ENCODE measurements at places on chromosomes 7 and 10.
A peak's percentile ranks its signal among the peaks of the same experiment; 100 is the strongest.

- H3K27me3 ChIP-seq, result no peaks in the 10 kb centered on the region
- H3K27ac ChIP-seq, result no peak overlapping the region
- DNase-seq, result no peak
- no peaks in the 10 kb centered on the region for H3K36me3 ChIP-seq
These were observed 12.7 kb upstream of the LARP4B start for GRCh38 chr10:944034-944831.

DNA sequence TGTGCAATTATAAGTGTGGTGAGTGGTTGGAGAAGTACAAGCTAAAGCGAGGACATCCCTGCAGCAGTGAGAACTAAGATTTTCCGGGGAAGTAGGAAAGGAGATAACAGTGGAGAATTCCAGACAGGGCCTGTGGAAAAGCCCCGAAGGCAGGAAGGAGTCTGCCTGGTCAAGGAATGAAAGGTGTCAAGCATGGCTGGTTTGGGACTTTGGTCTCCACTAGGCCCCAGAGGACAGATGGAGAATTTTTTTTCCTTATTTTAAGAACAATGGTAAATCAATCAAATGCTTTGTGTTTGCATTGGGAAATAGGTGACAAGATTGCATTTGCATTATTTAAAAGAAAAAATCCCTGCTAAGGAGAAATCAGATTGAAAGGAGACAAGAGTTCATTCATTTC is 3.2 kb upstream of the CEP55 start:
- no peak overlapping the region for H3K4me3 ChIP-seq
- no peak overlapping the region for H3K27ac ChIP-seq
- DNase-seq, result no peak
- H3K4me1 ChIP-seq, result no peaks in the 10 kb centered on the region

DNA sequence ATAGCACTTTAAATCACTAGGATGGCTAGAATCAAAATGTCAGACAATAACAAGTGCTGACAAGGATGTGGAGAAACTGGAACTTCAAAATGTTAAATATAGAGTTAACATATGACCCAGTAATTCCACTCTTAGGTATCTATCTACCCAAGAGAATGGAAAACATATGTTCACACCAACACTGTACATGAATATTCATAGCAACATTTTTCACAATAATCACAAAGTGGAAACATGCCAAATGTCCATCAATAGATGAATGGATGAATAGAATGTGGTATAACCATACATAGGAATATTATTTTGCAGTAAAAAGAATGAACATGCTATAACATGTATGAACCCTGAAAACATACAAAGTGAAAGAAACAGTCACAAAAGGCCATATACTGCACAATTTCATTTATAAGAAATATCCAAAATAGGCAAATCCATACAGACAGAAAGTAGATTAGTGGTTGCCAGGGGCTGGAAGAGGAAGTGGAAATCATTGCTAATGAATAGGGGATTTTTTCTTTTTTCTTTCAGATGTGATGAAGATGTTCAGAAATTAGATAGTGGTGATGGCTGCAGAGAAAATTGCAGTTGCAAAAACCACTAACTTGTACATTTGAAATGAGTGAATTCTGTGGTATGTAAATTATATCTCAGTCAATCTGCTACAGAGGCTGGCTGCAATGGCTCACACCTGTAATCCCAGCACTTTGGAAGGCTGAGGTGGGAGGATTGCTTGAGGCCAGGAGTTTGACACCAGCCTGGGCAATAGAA is 93.0 kb downstream of the CPVL start:
- H3K36me3 ChIP-seq, result no peaks in the 10 kb centered on the region
- H3K4me3 ChIP-seq, result no peak overlapping the region
- no peaks in the 10 kb centered on the region for H3K4me1 ChIP-seq
- no peaks in the 10 kb centered on the region for H3K27me3 ChIP-seq

DNA sequence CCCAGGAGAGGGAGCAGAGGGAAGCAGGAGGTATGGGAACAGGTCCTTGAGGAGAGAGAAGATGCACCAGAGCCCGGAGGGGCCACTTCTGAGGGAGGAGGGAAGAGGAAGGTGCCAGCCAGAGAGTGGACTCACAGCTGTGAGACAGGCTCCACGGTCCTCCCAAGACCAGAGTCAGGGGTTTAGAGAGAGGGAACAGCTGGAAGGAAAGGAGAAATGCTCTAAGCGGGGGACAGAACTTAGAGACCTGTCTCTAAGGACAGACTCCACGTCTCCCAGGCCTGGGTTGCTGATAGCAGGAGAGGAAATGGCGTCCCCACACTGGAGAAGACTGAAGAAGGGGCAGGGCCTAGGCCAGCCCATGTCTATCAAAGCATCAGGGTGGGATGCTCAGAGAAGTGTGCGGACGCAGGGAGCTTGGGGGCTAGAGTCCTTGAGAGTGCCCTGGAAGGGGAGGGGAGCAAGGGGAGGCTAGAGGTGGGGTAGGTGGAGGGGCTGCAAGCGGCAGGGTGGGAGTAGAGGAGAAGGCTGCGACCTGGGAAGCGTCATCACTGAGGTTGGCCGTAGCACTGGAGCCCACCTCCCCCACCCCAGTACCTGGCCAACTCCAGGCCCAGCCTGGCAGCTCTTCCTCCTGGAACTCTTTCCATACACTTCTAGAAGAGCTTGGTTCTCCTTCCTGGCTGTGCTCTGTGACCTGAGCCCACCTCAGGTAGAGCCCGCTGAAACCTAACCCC is 25.6 kb upstream of the GRID1 start:
- no peak overlapping the region for H3K27ac ChIP-seq
- H3K4me3 ChIP-seq, result no peak overlapping the region
- no peaks in the 10 kb centered on the region for H3K27me3 ChIP-seq
- H3K4me1 ChIP-seq, result no peaks in the 10 kb centered on the region
- no peaks in the 10 kb centered on the region for H3K36me3 ChIP-seq

DNA sequence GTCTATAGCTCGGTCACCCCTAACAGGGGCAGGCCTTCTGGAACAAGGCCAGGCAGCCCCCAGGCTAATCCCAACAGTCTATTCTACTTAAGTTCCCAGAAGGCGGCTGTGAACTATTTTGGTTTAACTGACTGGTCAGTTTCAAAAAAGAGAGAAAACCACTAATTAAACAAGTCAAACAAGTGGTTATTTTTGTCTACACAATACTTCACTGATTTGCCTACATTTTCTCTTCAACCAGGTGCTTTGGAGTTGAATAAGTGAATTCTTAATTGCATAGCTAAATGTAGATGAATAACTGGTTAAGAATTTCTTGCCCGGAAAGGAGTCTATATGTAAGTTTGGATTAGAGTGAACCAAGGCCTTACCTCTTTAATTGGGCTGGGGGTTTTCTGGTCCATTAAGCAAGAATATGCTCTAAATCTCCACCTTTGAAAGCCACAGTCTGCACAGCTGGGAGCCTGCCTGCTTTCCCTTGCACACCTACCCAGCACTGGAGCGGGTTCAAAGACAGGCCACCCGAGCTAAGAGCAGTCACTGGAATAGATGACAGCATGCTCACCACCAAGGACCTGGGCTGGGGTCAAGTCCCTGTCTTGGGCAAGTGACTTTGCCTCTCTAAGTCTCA is 70.4 kb downstream of the TBXAS1 start:
- H3K27me3 ChIP-seq, result no peaks in the 10 kb centered on the region
- H3K4me1 ChIP-seq, result peaks cover 36% of the 10 kb centered on the region
- H3K27ac ChIP-seq, result peak overlapping the region; percentile 60
- peak; percentile 78 for DNase-seq
- no peaks in the 10 kb centered on the region for H3K36me3 ChIP-seq

DNA sequence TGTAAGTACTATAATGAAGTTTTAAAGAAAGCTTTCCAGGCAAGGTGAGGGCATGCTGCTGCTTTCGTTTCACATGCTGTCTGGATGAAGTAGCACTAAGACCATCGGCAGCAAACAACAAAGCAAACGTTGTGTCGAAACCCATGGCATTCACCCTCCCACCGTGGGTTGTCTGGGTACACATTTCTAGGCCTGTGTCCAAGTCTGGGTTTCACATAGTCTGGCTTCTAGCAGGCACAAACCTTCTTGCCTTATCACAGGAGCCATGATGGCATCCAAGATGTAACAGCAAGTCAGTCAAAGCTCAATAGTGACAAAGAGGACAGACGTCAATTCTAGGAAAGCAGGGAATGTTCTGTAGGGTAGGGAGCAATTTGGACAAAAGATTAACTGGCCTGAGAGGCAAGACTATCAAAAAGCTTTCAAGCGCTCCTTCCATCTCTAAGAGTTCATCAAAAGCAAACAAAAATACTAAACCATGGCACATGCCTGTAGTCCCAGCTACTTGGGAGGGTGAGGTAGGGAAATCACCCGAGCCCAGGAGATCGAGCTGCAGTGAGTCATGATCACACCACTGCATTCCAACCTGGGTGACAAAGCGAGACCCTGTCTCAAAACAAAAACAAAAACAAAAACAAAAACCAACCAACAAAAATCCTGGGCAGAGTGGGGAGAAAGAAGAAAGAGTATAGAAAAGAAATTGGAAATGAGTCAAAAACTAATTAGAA is 42.7 kb downstream of the PAXIP1 start:
- no peak overlapping the region for H3K27ac ChIP-seq
- no peaks in the 10 kb centered on the region for H3K27me3 ChIP-seq
- no peak overlapping the region for H3K4me3 ChIP-seq
- no peak for DNase-seq

DNA sequence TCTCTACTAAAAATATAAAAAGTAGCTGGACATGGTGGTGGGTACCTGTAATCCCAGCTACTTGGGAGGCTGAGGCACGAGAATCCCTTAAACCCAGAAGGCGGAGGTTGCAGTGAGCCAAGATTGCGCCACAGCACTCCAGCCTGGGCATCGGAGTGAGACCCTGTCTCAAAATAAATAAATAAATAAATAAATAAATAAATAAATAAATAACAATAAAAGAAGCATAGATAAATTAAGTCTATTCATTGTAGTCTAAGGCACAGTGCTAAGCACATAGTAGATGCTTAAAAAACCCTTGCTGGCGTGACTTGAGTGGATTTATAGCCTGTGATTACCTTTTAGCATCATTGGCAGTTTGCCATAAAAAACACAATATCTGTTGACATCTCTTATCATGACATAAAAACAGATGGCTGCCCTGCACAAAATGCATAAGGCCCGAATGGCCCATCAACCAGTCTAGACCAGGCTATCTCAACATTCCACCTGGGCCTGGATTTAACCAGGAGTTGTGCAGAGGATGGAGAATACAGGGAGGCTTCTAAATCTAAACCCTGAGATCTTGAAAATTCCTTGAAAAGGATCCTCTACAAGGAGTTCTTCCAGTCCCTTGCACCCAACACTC is 94.9 kb downstream of the PRLHR start:
- DNase-seq, result no peak
- H3K4me1 ChIP-seq, result no peaks in the 10 kb centered on the region
- H3K27ac ChIP-seq, result no peak overlapping the region

DNA sequence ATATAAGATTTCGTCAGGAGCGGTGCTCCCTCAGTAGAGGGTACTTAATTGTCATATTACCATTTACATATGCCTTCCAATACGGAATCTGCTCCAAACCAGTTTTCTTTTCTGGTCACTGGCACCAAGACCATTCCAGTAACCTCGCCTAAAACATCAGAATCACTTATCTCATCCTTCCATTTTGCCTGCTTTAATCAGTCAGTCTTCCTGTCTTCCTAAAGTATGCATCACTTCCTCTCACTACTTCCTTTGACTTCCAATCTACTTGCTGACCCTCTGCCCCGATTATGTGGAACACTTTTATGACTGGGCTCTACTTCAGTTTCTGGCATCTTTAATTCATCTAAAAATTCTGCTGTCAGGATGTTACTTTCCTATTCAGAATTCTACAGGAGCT is 33.5 kb downstream of the CUL2 start:
- no peak overlapping the region for H3K27ac ChIP-seq
- no peaks in the 10 kb centered on the region for H3K4me1 ChIP-seq
- H3K36me3 ChIP-seq, result no peaks in the 10 kb centered on the region
- H3K4me3 ChIP-seq, result no peak overlapping the region
- no peak for DNase-seq
